Tibial nerve (tissue), 4 donors: ENCODE measurements at places on chromosomes 7 and 10. TPM values are rescaled to one million over a fixed set of nuclear protein-coding genes. Genes with fewer than 3 reads are reported as not detected.

The HECTD2 gene
- 23.5 TPM for total RNA-seq

The ZFYVE27 gene
- 43.5 TPM for total RNA-seq

The PIP gene
- not detected for total RNA-seq

The ALOX5 gene
- 27.8 TPM for total RNA-seq

The TAS2R4 gene
- total RNA-seq = 5.5 TPM

The EPHA1 gene
- total RNA-seq = not detected

The MLXIPL gene
- 16.2 TPM for total RNA-seq

The NOLC1 gene
- total RNA-seq = 31.2 TPM

The SPOCK2 gene
- total RNA-seq = 2.1 TPM

The TASOR2 gene
- total RNA-seq = 82.9 TPM

- H3K4me1 ChIP-seq = no peaks in the 10 kb centered on the region
- DNase-seq = no peak
- H3K27me3 ChIP-seq = no peaks in the 10 kb centered on the region
- no peaks in the 10 kb centered on the region for H3K36me3 ChIP-seq
- no peak overlapping the region for H3K27ac ChIP-seq
- no peak overlapping the region for H3K4me3 ChIP-seq
Observed at GRCh38 chr7:28678431-28678965, 266.2 kb downstream of the CREB5 start.

DNA sequence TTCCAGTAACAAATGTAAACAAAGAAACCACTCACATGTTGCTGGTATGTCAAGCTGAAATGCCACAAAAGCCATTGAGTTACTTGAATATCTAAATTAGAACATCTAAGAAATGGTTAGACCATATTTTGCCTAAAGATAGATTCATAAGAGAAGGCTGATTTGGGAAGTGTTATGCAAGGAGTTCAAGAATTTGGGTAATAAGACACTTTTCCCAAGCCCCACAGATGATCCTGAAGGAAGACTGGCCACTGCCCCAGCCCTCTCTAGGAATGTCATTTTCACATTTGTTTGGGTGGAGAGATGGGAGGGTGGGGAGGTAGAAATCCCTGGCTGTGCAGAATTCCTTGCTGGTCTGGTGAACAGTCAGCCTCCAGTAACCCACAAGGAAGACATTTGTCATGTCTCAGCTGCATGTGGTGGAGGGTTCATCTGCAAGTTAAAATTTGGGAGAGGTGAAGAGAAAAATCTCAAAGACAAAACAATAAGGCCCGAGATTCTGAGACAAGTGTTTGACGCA, 427.2 kb upstream of the KLF6 start:
- H3K4me3 ChIP-seq = no peak overlapping the region
- no peak for DNase-seq
- H3K36me3 ChIP-seq = no peaks in the 10 kb centered on the region
- H3K4me1 ChIP-seq = peaks cover 9% of the 10 kb centered on the region
- H3K27ac ChIP-seq = no peak overlapping the region

- H3K27me3 ChIP-seq = no peaks in the 10 kb centered on the region
- H3K4me1 ChIP-seq = no peaks in the 10 kb centered on the region
- no peak overlapping the region for H3K27ac ChIP-seq
- no peak overlapping the region for H3K4me3 ChIP-seq
Observed at GRCh38 chr7:139422126-139422525, 61.3 kb downstream of the KLRG2 start.

- no peaks in the 10 kb centered on the region for H3K27me3 ChIP-seq
- H3K36me3 ChIP-seq = no peaks in the 10 kb centered on the region
- DNase-seq = no peak
- H3K4me3 ChIP-seq = peak overlapping the region; percentile 34
- peaks cover 23% of the 10 kb centered on the region for H3K4me1 ChIP-seq
- peak overlapping the region; percentile 77 for H3K27ac ChIP-seq
Observed at GRCh38 chr7:87474533-87475358, 734 bp downstream of the ABCB4 start.

- no peaks in the 10 kb centered on the region for H3K4me1 ChIP-seq
- H3K27ac ChIP-seq = no peak overlapping the region
- no peak for DNase-seq
- no peak overlapping the region for H3K4me3 ChIP-seq
- H3K36me3 ChIP-seq = no peaks in the 10 kb centered on the region
Observed at GRCh38 chr10:113414543-113414942, 138.3 kb upstream of the HABP2 start.

GRCh38 chr10:80273523-80274170, 15.8 kb downstream of the MAT1A start:
- no peaks in the 10 kb centered on the region for H3K4me1 ChIP-seq
- no peaks in the 10 kb centered on the region for H3K36me3 ChIP-seq
- no peak overlapping the region for H3K27ac ChIP-seq
- no peak overlapping the region for H3K4me3 ChIP-seq

- H3K36me3 ChIP-seq = no peaks in the 10 kb centered on the region
- DNase-seq = no peak
- no peak overlapping the region for H3K4me3 ChIP-seq
- no peaks in the 10 kb centered on the region for H3K27me3 ChIP-seq
- peaks cover 41% of the 10 kb centered on the region for H3K4me1 ChIP-seq
Observed at GRCh38 chr10:20007426-20007825, 191.2 kb downstream of the PLXDC2 start.

DNA sequence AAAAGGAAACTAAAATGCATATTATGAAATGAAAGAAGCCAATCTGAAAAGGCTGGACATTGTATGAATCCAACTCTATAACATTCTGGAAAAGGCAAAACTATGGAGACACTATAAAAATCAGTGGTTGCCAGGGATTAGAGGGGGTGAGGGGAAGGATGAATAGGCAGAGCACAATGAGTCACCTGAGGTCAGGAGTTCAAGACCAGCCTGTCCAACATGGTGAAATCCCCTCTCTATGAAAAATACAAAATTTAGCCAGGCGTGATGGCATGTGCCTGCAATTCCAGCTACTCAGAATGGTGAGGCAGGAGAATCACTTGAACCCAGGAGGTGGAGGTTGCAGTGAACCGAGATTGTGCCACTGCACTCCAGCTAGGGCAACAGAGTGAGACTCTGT, 324.8 kb upstream of the PHYHIPL start:
- no peak overlapping the region for H3K27ac ChIP-seq
- H3K36me3 ChIP-seq = no peaks in the 10 kb centered on the region
- no peak for DNase-seq
- H3K4me3 ChIP-seq = no peak overlapping the region

GRCh38 chr7:128076796-128077271, 45.6 kb upstream of the LRRC4 start:
- H3K4me1 ChIP-seq = no peaks in the 10 kb centered on the region
- H3K4me3 ChIP-seq = no peak overlapping the region
- peaks cover 69% of the 10 kb centered on the region for H3K36me3 ChIP-seq
- no peaks in the 10 kb centered on the region for H3K27me3 ChIP-seq
- H3K27ac ChIP-seq = no peak overlapping the region
- peak; percentile 29 for DNase-seq

GRCh38 chr10:13095094-13095493, 4.9 kb upstream of the OPTN start:
- peaks cover 25% of the 10 kb centered on the region for H3K4me1 ChIP-seq
- no peak overlapping the region for H3K4me3 ChIP-seq
- no peak overlapping the region for H3K27ac ChIP-seq
- H3K36me3 ChIP-seq = no peaks in the 10 kb centered on the region
- no peaks in the 10 kb centered on the region for H3K27me3 ChIP-seq

GRCh38 chr10:58662314-58662713, 149.6 kb downstream of the BICC1 start:
- no peak overlapping the region for H3K4me3 ChIP-seq
- H3K36me3 ChIP-seq = no peaks in the 10 kb centered on the region
- H3K27ac ChIP-seq = no peak overlapping the region
- no peaks in the 10 kb centered on the region for H3K27me3 ChIP-seq

GRCh38 chr10:86646532-86646931, 7.8 kb upstream of the OPN4 start:
- no peaks in the 10 kb centered on the region for H3K27me3 ChIP-seq
- no peak for DNase-seq
- no peaks in the 10 kb centered on the region for H3K4me1 ChIP-seq
- H3K36me3 ChIP-seq = no peaks in the 10 kb centered on the region

GRCh38 chr10:69387500-69387899, 29.2 kb downstream of the TACR2 start:
- H3K36me3 ChIP-seq = peaks cover 10% of the 10 kb centered on the region
- no peak for DNase-seq
- no peak overlapping the region for H3K27ac ChIP-seq
- H3K4me3 ChIP-seq = no peak overlapping the region
- no peaks in the 10 kb centered on the region for H3K27me3 ChIP-seq
